ENCODE measurements at places on chromosomes 3 and 15.

GRCh38 chr3:161233557-161233956 is 12.4 kb downstream of the NMD3 start:
- no peak overlapping the region for H3K27ac ChIP-seq
- no peak for DNase-seq
- H3K4me1 ChIP-seq = no peaks in the 10 kb centered on the region

GRCh38 chr3:112128843-112129727 is 4.0 kb downstream of the GCSAM start:
- no peaks in the 10 kb centered on the region for H3K36me3 ChIP-seq
- H3K27me3 ChIP-seq = no peaks in the 10 kb centered on the region
- DNase-seq = peak; percentile 53
- H3K4me3 ChIP-seq = no peak overlapping the region
- peaks cover 75% of the 10 kb centered on the region for H3K4me1 ChIP-seq

DNA sequence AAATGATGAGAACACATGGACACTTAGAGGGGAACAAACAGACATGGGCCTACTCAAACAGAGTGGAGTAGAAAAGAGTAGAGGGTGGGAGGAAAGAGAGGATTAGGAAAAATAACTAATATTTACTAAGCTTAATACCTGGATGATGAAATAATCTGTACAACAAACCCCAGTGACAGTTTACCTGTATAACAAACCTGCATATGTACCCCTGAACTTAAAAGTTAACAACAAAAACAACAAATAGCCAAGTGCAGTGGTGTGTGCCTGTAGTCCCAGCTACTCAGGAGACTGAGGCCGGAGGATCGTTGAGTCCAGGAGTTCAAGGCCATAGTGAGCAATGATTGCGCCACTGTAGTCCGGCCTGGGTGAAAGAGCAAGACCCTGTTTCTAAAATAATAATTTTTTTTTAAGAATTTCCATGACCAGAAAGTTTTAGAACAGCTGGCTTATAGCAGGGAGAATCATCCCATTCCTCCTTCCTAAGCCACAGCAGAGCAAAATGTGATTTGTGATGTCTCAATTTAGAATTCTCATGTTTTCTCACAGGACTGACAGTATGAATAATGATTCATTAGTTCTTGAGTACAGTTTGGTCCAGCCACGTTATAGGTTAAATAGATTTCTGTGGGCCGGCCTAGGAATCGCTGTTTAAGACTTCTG is 150.0 kb downstream of the ZNF609 start:
- peaks cover 7% of the 10 kb centered on the region for H3K4me1 ChIP-seq
- no peak overlapping the region for H3K4me3 ChIP-seq
- no peaks in the 10 kb centered on the region for H3K27me3 ChIP-seq
- no peak for DNase-seq
- no peak overlapping the region for H3K27ac ChIP-seq

DNA sequence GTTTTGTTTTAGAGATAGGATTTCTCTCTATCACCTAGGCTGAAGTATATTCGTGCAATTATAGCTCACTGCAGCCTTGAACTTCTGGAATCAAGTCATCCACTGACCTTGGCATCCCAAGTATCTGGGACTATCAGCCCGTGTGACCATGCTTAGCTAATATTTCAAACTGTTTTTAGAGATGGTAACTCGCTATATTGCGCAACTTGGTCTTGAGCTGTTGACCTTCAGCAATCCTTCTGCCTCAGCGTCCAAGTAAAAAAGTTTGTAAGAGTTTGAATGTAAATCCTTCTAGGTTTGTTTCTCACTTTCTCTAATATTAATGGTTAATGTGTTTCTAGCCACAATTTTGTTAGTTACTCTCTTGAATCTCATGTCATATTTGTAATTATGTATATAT is 1243.5 kb upstream of the CADM2 start:
- H3K4me3 ChIP-seq = no peak overlapping the region
- H3K4me1 ChIP-seq = no peaks in the 10 kb centered on the region
- DNase-seq = no peak
- no peaks in the 10 kb centered on the region for H3K27me3 ChIP-seq

DNA sequence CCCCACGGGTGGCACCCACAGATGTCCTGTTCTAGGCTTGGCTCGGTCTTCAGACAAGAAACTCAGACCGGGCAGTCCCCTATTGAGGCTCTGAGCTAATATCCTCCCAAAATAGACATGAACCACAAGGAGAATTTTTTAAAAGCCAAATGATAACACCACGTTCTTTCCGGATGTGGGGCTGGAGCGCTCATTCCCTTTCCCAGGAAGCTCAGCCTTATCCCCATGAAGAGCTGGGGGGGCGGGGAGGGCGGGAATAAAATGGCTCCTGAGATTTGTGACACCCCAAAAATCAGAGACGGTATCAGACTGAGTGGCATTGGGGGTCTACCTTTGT is 1.1 kb downstream of the SLC6A1 start:
- no peaks in the 10 kb centered on the region for H3K36me3 ChIP-seq
- no peak for DNase-seq
- no peak overlapping the region for H3K27ac ChIP-seq
- peaks cover 59% of the 10 kb centered on the region for H3K27me3 ChIP-seq
- H3K4me1 ChIP-seq = no peaks in the 10 kb centered on the region
- H3K4me3 ChIP-seq = no peak overlapping the region

GRCh38 chr15:37361621-37362020 is 261.3 kb upstream of the MEIS2 start:
- no peaks in the 10 kb centered on the region for H3K4me1 ChIP-seq
- no peaks in the 10 kb centered on the region for H3K36me3 ChIP-seq
- DNase-seq = no peak
- H3K4me3 ChIP-seq = no peak overlapping the region

GRCh38 chr3:194440756-194441155 is 41.7 kb upstream of the GP5 start:
- no peaks in the 10 kb centered on the region for H3K4me1 ChIP-seq
- H3K36me3 ChIP-seq = peaks cover 45% of the 10 kb centered on the region
- H3K27me3 ChIP-seq = no peaks in the 10 kb centered on the region

- H3K27me3 ChIP-seq = no peaks in the 10 kb centered on the region
- H3K27ac ChIP-seq = peak overlapping the region; percentile 54
- H3K4me3 ChIP-seq = no peak overlapping the region
- no peak for DNase-seq
- peaks cover 10% of the 10 kb centered on the region for H3K36me3 ChIP-seq
These were observed 104.1 kb downstream of the STT3B start for GRCh38 chr3:31636694-31637442.

DNA sequence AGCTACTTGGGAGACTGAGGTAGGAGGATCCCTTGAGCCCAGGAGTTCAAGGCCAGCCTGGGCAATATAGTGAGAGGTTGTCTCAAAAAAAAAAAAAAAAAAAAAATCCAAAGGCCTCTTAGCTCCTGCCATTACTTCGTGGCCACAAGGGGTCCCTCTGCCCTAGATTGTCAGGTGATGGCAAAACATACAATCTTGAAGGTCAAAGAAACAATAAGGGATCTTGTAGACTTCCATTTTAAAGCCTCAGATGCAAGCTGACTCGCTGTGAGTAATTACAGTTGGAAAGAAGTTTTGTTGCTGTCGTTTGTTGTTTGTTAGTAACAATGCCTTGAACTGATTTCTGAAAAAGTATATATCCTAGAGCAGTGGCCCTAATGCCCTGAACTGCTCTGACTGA is 55.9 kb upstream of the PLCL2 start:
- H3K4me1 ChIP-seq = peaks cover 9% of the 10 kb centered on the region
- H3K27ac ChIP-seq = no peak overlapping the region
- no peaks in the 10 kb centered on the region for H3K27me3 ChIP-seq
- DNase-seq = peak; percentile 47
- H3K36me3 ChIP-seq = no peaks in the 10 kb centered on the region

DNA sequence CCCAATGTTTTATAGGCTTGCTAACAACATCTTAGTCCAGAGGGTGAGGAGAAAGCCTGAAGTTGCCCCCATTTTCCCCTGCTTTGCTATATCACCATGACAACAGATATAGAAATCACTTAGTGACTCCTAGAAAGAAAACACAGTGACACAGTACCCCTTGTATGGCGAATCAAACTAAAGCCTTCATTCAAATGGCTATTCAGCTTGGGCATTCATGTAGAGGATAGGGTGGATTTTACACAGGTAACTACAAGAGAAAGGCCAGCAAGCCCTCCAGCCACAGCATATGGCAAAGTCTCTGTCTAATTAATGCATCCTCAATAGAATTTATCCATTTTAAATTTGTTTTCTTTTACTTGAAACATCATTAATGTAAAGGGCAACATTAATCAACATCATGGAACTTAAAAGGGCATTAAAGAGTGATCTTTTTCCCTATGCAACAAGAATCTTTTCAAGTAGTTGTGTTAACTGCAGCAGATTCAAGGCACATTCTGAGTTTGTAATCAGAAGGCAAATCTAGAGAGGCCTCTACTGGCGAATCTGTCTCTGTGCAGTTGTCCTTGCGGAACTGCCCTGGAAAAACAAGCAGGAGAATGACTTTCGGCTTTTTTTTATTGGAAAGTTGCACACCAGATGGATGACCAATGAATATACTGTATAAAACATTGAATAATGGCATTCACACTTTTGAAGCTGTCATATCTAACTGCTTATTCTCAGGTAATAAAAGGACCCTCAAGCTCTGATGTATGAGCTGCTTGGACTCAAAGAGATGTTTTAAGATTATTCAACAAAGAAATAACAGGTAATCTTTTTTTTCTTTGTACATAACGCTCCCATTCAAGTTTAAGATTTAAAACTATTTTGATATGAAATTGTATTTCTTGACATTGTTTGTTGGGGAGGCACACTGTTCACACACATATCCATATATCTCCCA is 621.7 kb upstream of the AGTR1 start:
- no peak overlapping the region for H3K4me3 ChIP-seq
- DNase-seq = no peak
- H3K27me3 ChIP-seq = no peaks in the 10 kb centered on the region
- no peaks in the 10 kb centered on the region for H3K4me1 ChIP-seq
- H3K27ac ChIP-seq = no peak overlapping the region

- no peak for DNase-seq
- no peak overlapping the region for H3K4me3 ChIP-seq
- H3K27ac ChIP-seq = no peak overlapping the region
These were observed 89.7 kb downstream of the SCAPER start for GRCh38 chr15:76815421-76815820.

GRCh38 chr3:9435316-9435715 is 37.9 kb downstream of the SETD5 start:
- H3K4me1 ChIP-seq = no peaks in the 10 kb centered on the region
- H3K36me3 ChIP-seq = peaks cover 14% of the 10 kb centered on the region
- no peak overlapping the region for H3K4me3 ChIP-seq
- H3K27ac ChIP-seq = no peak overlapping the region
- DNase-seq = no peak

DNA sequence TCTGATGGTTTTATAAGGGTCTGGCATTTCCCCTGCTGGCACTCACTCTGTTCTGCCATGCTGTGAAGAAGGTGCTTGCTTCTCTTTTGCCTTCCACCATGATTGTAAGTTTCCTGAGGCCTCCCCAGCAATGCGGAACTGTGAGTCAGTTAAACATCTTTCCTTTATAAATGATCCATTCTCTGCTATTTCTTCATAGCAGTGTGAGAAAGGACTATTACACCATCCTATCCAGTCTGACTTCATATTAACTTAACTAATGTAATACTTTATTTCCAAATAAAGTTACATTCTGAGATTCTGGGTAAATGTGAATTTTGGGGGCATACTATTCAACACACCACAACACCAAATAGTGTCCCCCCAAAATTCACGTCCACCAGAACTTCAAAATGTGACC is 22.2 kb upstream of the MAP3K13 start:
- DNase-seq = no peak
- H3K36me3 ChIP-seq = no peaks in the 10 kb centered on the region
- H3K4me1 ChIP-seq = no peaks in the 10 kb centered on the region
- H3K27me3 ChIP-seq = no peaks in the 10 kb centered on the region
- H3K27ac ChIP-seq = no peak overlapping the region

GRCh38 chr15:48435321-48435720 is 104.1 kb downstream of the DUT start:
- H3K4me3 ChIP-seq = no peak overlapping the region
- H3K4me1 ChIP-seq = no peaks in the 10 kb centered on the region

GRCh38 chr3:188348435-188349244 is 194.7 kb downstream of the LPP start:
- H3K27ac ChIP-seq = no peak overlapping the region
- H3K4me1 ChIP-seq = peaks cover 4% of the 10 kb centered on the region
- H3K36me3 ChIP-seq = no peaks in the 10 kb centered on the region
- DNase-seq = no peak

GRCh38 chr3:39284457-39284881 is 4.6 kb upstream of the CX3CR1 start:
- H3K4me1 ChIP-seq = peaks cover 49% of the 10 kb centered on the region
- H3K36me3 ChIP-seq = no peaks in the 10 kb centered on the region
- no peak overlapping the region for H3K4me3 ChIP-seq
- H3K27ac ChIP-seq = no peak overlapping the region

GRCh38 chr3:172179680-172180399 is 140.5 kb downstream of the FNDC3B start:
- H3K36me3 ChIP-seq = no peaks in the 10 kb centered on the region
- no peaks in the 10 kb centered on the region for H3K27me3 ChIP-seq
- no peak overlapping the region for H3K27ac ChIP-seq
- no peaks in the 10 kb centered on the region for H3K4me1 ChIP-seq

- H3K27me3 ChIP-seq = no peaks in the 10 kb centered on the region
- no peak for DNase-seq
- H3K4me1 ChIP-seq = no peaks in the 10 kb centered on the region
- H3K36me3 ChIP-seq = no peaks in the 10 kb centered on the region
- no peak overlapping the region for H3K4me3 ChIP-seq
These were observed 10.1 kb downstream of the AGTR1 start for GRCh38 chr3:148707601-148708380.

GRCh38 chr3:149777414-149778214 is 14.7 kb downstream of the ANKUB1 start:
- no peak for DNase-seq
- no peak overlapping the region for H3K27ac ChIP-seq
- H3K36me3 ChIP-seq = no peaks in the 10 kb centered on the region
- no peak overlapping the region for H3K4me3 ChIP-seq

DNA sequence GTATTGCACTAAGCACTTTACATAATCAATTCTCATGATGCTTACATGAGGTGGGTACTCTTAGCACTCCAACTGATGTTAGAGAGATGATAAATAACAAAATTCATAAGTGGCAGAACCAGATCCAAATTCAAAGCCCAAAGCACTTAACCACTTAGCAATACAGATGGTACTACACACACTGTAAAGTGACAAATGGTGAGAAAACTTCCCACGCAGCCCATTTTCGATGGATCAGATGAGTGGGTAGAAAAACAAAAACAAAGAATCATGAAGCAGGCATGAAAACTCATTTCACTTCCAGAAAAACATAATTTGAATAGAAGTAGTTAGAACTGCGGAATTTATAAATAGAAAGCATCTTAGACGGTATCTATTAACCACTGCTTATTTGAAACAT is 66.2 kb downstream of the FRMD4B start:
- H3K27me3 ChIP-seq = no peaks in the 10 kb centered on the region
- no peaks in the 10 kb centered on the region for H3K36me3 ChIP-seq
- DNase-seq = no peak
- H3K4me1 ChIP-seq = no peaks in the 10 kb centered on the region
- no peak overlapping the region for H3K4me3 ChIP-seq
- H3K27ac ChIP-seq = no peak overlapping the region

GRCh38 chr15:27057904-27058645 is 87.1 kb downstream of the GABRG3 start:
- H3K36me3 ChIP-seq = no peaks in the 10 kb centered on the region
- no peaks in the 10 kb centered on the region for H3K27me3 ChIP-seq
- no peak overlapping the region for H3K27ac ChIP-seq
- H3K4me3 ChIP-seq = no peak overlapping the region
- DNase-seq = no peak
- H3K4me1 ChIP-seq = no peaks in the 10 kb centered on the region

GRCh38 chr15:66229790-66230465 is 23.6 kb downstream of the MEGF11 start:
- no peak overlapping the region for H3K27ac ChIP-seq
- no peak overlapping the region for H3K4me3 ChIP-seq
- DNase-seq = no peak
